ENCODE measurements at places on chromosomes 5 and 9.

GRCh38 chr5:42994555-42995359 is 45.4 kb downstream of the ANXA2R start:
- DNase-seq = peak; percentile 80

- DNase-seq = no peak
These were observed 61.1 kb upstream of the SAP30L start for GRCh38 chr5:154384480-154385235.

DNA sequence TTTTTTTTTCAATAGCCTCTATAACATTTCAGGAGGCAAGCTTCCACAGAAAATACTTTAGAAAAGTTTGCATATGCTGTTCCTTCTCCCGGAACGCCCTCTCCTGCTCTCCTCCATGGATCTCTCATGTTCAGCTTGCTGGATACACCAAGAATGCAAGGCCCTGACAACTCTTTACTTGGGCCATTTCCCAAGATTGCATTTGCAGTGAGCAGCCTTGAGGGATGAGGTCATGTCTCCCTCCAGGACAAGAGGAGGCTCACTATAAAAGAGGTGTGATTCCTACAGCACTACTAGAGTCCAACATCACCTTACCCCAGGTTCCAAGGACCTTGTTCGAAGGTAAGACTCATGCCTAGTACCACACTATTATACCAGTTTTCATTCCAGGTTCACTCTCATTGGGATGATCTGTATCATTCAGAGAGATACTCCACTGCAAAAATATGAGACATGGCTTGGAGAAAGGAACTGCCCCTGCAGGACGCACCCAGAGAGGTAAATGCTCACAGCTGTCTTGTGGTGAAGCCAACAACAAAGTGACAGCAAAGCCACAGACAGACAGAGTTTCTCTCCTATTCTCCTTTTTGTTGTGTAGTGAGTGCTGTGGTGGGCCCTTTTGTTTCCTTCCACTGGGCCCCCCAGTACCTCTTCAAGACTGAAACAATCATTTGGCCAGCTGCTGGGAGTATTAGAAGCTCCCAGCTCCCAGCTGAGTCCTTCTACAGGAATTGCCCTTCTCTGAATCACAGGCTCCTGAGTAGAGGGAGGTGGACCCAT is 151.7 kb upstream of the ZNF366 start:
- DNase-seq = no peak

GRCh38 chr5:141825241-141825671 is 53.0 kb downstream of the PCDH1 start:
- no peak for DNase-seq

GRCh38 chr9:87137718-87138117 is 190.4 kb upstream of the GAS1 start:
- DNase-seq = no peak

- DNase-seq = no peak
These were observed 16.1 kb upstream of the FAM120A start for GRCh38 chr9:93435386-93435785.

DNA sequence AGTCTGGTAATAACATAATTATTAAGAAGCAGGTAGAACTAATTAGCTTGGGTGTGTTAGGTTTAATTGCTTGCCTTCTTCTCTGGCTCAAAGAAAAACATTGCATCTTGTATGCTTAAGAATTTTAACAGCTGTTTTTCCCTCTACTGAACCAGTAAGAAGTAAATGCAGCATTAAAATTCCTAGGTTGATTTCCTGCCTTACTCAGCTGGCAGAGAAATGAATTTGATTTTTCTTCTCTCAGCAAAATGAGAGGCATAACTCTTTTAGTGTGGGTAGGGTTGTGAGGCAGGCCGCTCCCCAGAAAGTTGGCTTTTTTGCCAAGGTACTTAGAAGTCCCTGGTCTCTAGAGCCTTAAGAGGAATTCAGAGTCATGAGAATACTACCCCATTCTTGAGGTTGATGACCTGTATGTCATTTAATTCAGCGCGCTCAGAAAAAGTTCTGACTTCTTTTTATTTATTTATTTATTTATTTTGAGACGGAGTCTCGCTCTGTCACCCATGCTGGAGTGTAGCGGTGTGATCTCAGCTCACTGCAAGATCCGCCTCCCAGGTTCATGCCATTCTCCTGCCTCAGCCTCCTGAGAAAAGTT is 302.6 kb downstream of the ARHGEF28 start:
- DNase-seq = no peak

- no peak for DNase-seq
These were observed 546.4 kb downstream of the EFNA5 start for GRCh38 chr5:107124376-107124775.

DNA sequence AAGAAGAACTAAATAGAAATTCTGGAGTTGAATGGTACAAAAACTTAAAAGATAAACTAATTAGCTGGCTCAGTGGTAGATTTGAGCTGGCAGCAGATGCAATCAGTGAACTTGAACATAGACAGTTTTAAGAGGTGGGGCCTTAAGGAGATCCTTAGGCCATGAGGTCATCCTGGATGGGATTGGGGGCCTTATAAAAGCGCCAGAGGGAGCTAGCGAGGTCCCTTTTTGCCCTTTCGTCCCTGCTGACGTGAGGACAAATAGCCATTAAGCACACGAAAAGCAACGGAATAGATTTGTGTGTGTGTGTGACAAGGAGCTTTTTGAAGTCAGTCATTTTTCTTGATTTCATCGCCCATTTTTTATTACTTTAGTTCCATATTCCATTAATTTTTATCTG is 83.3 kb downstream of the ZNF354C start:
- no peak for DNase-seq

DNA sequence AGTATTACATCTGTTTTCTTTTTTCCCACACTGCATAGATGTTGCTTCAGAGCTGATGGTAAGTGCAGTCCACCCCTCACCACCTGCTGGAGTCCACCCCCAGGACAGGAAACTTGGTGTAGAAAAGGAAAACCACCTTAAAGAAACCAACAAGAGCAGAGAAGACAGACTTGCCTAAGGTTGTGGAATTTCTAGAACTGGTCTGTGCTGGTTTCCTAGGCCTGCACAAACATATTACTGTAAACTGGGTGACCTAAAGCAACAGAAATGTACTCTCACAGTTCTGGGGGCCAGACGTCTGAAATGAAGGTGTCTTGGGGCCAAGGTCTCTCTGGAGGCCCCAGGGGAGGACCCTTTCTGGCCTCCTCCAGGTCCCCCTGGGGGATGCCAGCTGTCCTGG is 293.4 kb upstream of the IRX1 start:
- DNase-seq = no peak

- DNase-seq = no peak
These were observed 331.2 kb upstream of the DAB2 start for GRCh38 chr5:39755986-39756385.

Data from midbrain (tissue), 1 donor.